ENCODE measurements at places on chromosomes 7 and 10.

DNA sequence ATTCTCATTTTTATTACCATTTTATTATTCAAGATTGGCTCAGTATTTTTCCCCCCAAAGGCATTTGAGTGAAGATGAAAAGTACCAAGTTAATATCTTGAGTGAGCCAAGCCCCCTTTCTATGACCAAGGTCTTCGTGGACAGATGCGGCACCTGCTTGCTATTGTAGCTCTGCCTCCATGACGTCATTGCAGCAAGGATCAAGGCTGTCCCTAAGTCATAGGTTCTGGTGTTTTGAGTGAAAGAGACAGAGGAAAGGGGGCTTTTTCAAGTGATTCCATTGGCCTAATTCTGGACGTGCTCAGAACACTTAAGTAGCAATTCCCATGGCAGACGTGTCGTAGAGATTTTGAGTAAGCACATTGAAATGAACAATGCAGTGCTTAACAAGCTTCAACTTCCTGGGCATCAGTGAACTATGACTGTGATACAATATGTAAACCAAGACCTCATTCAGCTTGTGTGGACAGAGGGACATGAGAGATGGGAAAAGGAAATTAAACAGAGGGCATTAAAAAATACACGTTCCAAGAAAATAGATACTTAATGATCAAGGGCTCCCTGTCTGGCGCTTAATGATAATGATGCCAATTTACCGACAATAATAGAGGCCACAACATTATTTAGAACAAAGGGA is 248.7 kb upstream of the NPVF start:
- DNase-seq, result no peak

- DNase-seq, result no peak
These were observed 1.4 kb upstream of the LCOR start for GRCh38 chr10:96830511-96831199.

DNA sequence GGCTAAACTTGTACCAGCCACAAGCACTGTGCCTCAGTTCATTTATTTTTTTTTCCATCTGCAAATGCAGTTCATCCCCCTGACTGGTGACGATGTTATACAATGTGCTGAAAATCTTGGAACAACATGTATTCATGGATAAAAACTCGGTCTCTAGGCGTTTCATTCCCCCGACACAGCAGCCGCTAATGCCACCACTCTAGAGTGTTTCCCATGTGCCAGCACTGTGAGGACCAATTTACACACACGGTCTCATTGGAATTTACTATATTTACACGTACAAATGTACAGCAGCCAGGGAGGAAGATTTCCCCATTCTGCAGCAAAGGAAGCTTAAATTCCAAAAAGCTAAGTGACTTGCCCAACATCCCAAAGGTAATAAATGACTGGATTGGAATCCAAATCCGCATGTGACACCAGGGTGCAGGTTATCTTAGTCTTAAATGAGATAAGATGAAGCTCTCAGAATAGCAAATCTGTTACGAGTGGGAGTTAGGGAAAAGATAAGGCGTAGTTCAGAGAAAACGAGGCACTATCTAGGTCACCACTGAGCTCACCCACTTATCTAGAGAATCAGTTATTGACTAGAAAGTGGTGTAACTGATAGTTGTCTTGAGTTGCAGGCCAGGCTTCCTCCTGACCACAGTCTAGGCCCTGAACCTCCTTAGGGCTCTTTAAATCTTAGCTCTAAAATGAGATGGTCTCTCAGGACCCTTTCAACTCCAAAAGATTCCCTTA is 36.7 kb downstream of the FAM107B start:
- no peak for DNase-seq

- DNase-seq, result no peak
These were observed 84.4 kb upstream of the TNS3 start for GRCh38 chr7:47666164-47666862.
